H9 (cell line): ENCODE measurements at places on chromosomes 5 and 9.

DNA sequence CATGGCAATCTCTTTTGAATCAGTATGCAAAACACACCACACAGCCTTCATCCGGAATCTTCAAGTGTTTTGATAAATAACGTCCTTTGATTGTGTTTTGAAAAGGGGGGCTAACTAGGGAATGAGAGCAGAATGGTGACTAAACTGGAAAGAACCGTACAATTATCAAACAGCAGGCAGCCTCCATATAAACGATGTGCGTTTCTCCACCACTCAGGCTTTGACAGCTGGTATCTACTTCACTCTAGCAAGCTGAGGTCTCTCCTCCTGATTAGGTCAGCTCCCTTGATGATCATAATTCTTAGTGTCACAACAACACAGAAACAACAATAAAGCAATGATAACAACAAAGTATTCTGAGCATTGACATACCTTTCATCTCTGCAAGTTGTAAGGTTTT is 465.9 kb downstream of the TUSC1 start:
- H3K27ac ChIP-seq: no peak overlapping the region
- H3K4me1 ChIP-seq: no peaks in the 10 kb centered on the region
- no peak for DNase-seq
- no peaks in the 10 kb centered on the region; the same call in 2 of the 3 replicates for H3K36me3 ChIP-seq
- H3K27me3 ChIP-seq: no peaks in the 10 kb centered on the region

- no peaks in the 10 kb centered on the region for H3K27me3 ChIP-seq
- H3K4me3 ChIP-seq: no peak overlapping the region
- H3K4me1 ChIP-seq: peaks cover 15% of the 10 kb centered on the region
- H3K27ac ChIP-seq: no peak overlapping the region
- DNase-seq: no peak
Measured at GRCh38 chr5:75057561-75057960, 5.2 kb upstream of the GCNT4 start.

- no peak overlapping the region for H3K27ac ChIP-seq
- H3K27me3 ChIP-seq: no peaks in the 10 kb centered on the region
- no peak overlapping the region for H3K4me3 ChIP-seq
- no peaks in the 10 kb centered on the region for H3K4me1 ChIP-seq
- DNase-seq: no peak
Measured at GRCh38 chr5:149687486-149688168, 42.5 kb upstream of the PPARGC1B start.

GRCh38 chr5:80646926-80647325 is 7.5 kb upstream of the MSH3 start:
- peaks cover 67% of the 10 kb centered on the region for H3K36me3 ChIP-seq
- no peak overlapping the region for H3K4me3 ChIP-seq
- H3K4me1 ChIP-seq: no peaks in the 10 kb centered on the region
- no peak overlapping the region for H3K27ac ChIP-seq
- DNase-seq: no peak
- H3K27me3 ChIP-seq: no peaks in the 10 kb centered on the region

- no peaks in the 10 kb centered on the region; the same call in 1 of the 2 replicates for H3K4me1 ChIP-seq
- H3K4me3 ChIP-seq: no peak overlapping the region
- H3K27me3 ChIP-seq: no peaks in the 10 kb centered on the region
- H3K27ac ChIP-seq: no peak overlapping the region
- DNase-seq: no peak
- H3K36me3 ChIP-seq: no peaks in the 10 kb centered on the region
Measured at GRCh38 chr5:102040326-102040725, 255.8 kb downstream of the SLCO4C1 start.

GRCh38 chr5:157214861-157215513 is 34.3 kb downstream of the ITK start:
- H3K27ac ChIP-seq: no peak overlapping the region
- no peaks in the 10 kb centered on the region for H3K4me1 ChIP-seq
- DNase-seq: no peak
- no peaks in the 10 kb centered on the region for H3K27me3 ChIP-seq

GRCh38 chr9:97638666-97639065 is 5.0 kb downstream of the NCBP1 start:
- no peaks in the 10 kb centered on the region for H3K4me1 ChIP-seq
- DNase-seq: no peak
- H3K4me3 ChIP-seq: no peak overlapping the region
- H3K27me3 ChIP-seq: no peaks in the 10 kb centered on the region
- peaks cover 9% of the 10 kb centered on the region; the same call in 2 of the 3 replicates for H3K36me3 ChIP-seq
- H3K27ac ChIP-seq: no peak overlapping the region

- H3K4me3 ChIP-seq: no peak overlapping the region
- no peak for DNase-seq
- H3K4me1 ChIP-seq: no peaks in the 10 kb centered on the region
- no peaks in the 10 kb centered on the region for H3K27me3 ChIP-seq
- H3K27ac ChIP-seq: no peak overlapping the region
Measured at GRCh38 chr5:66467564-66467963, 128.6 kb upstream of the MAST4 start.

DNA sequence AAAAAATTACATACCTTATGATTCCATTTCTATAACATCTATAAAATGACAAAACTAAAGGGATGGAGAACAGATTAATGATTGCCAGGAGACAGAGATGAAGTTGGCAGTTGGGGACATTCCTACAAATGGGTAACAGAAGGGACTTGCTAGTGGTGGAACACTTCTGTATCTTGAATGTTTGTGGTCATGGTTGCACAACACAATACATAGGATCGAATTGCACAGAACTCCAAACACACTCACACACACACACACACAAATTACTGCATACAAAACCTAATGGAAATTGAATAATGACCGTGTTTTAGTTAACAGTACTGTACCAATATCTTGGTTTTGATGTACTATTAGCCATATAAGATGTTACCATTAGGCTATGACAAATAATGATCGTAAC is 330.7 kb upstream of the POU5F2 start:
- no peak for DNase-seq
- H3K27ac ChIP-seq: no peak overlapping the region
- H3K27me3 ChIP-seq: no peaks in the 10 kb centered on the region
- no peak overlapping the region for H3K4me3 ChIP-seq
- H3K4me1 ChIP-seq: no peaks in the 10 kb centered on the region

DNA sequence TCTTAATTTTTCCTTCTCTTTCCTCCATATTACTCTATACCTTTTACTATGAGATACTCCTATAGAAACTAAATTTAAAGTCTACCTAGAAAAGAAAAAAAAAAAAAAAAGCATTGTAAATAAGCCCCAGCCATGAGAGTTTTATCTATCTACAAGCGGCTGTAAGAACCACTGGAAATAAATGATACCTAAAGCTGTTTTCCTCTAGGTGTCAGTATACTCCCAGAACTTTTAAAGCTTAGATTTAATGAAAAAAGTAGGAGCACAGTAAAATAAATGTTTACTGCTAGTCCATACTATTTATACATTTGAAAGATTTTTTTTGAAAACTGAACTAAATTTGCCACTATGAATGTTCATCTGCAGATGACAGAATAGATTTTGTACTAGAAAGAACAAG is 26.2 kb downstream of the TYRP1 start:
- H3K4me1 ChIP-seq: peaks cover 2% of the 10 kb centered on the region; the same call in 1 of the 2 replicates
- no peak for DNase-seq
- H3K36me3 ChIP-seq: no peaks in the 10 kb centered on the region
- no peak overlapping the region for H3K27ac ChIP-seq
- no peaks in the 10 kb centered on the region for H3K27me3 ChIP-seq

GRCh38 chr5:180495292-180495691 is 1.1 kb downstream of the CNOT6 start:
- H3K27me3 ChIP-seq: no peaks in the 10 kb centered on the region
- H3K4me3 ChIP-seq: peak overlapping the region; percentile 86
- no peak overlapping the region for H3K27ac ChIP-seq
- peaks cover 6% of the 10 kb centered on the region; the same call in 1 of the 2 replicates for H3K4me1 ChIP-seq
- no peak for DNase-seq

- peaks cover 3% of the 10 kb centered on the region; the same call in 1 of the 3 replicates for H3K36me3 ChIP-seq
- no peaks in the 10 kb centered on the region for H3K27me3 ChIP-seq
- H3K27ac ChIP-seq: peak overlapping the region; percentile 21
- no peak for DNase-seq
- H3K4me3 ChIP-seq: peak overlapping the region; percentile 93
- H3K4me1 ChIP-seq: 0 out of 2 replicates have a peak, but pooled peaks cover 3% of the 10 kb centered on the region
Measured at GRCh38 chr9:69759021-69759420, 790 bp downstream of the PTAR1 start.

- no peak for DNase-seq
- no peaks in the 10 kb centered on the region for H3K36me3 ChIP-seq
- no peak overlapping the region for H3K4me3 ChIP-seq
- no peaks in the 10 kb centered on the region for H3K27me3 ChIP-seq
Measured at GRCh38 chr5:66810848-66811261, 214.7 kb downstream of the MAST4 start.

- H3K36me3 ChIP-seq: peaks cover 4% of the 10 kb centered on the region
- no peak overlapping the region for H3K27ac ChIP-seq
- H3K4me1 ChIP-seq: no peaks in the 10 kb centered on the region
- no peak for DNase-seq
- no peaks in the 10 kb centered on the region for H3K27me3 ChIP-seq
Measured at GRCh38 chr9:33837138-33837537, 20.2 kb downstream of the UBE2R2 start.

GRCh38 chr5:148827723-148828122 is 1.3 kb downstream of the ADRB2 start:
- no peaks in the 10 kb centered on the region for H3K36me3 ChIP-seq
- DNase-seq: no peak
- peaks cover 4% of the 10 kb centered on the region; the same call in 1 of the 2 replicates for H3K27me3 ChIP-seq
- peak overlapping the region; percentile 84; the same call in 1 of the 2 replicates for H3K4me3 ChIP-seq
- H3K4me1 ChIP-seq: no peaks in the 10 kb centered on the region

- H3K4me3 ChIP-seq: no peak overlapping the region
- H3K27ac ChIP-seq: no peak overlapping the region
- no peaks in the 10 kb centered on the region; the same call in 2 of the 3 replicates for H3K36me3 ChIP-seq
- no peaks in the 10 kb centered on the region for H3K27me3 ChIP-seq
Measured at GRCh38 chr5:6431214-6432195, 17.2 kb upstream of the UBE2QL1 start.

DNA sequence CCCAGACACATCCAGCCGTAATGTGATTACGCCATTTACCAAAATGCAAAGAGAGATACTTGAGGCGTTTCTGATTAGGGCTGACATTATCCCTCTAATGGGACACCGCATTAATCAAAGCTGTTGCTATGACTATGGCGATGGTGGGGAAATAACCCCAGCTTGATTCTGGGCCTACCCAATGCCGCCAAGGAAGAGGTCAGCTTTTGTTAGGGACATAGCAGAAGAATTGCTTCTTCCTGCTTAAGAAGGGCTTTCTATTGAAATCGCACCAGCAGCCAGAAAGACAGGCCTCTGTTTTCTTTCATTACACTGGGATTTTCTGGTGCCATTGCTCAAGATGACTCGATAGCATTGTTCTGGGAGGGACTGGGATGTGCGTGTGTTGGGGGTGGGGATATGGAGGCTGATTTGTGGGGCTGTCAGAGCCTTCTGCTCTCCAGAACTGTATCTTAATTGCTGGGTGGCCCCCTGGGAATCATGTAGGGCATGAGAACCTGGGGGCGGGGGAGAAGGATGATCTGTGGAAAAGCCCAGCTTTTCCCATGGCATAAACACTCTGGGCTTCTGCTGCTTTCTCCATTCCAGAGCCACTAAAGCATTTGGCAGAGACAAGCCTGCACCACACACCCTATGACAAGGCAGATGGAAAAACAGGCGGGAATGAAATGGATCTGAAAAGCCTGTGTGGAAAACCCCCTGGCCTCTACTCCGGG is 106.5 kb upstream of the RAD23B start:
- DNase-seq: no peak
- H3K27ac ChIP-seq: no peak overlapping the region
- 0 out of 2 replicates have a peak, but pooled peaks cover 3% of the 10 kb centered on the region for H3K4me1 ChIP-seq
- H3K27me3 ChIP-seq: no peaks in the 10 kb centered on the region
